CD4-positive, CD25-positive, alpha-beta regulatory T cell (primary cell): ENCODE measurements at places on chromosomes 5 and 9. TPM values are rescaled to one million over a fixed set of nuclear protein-coding genes. Genes with fewer than 3 reads are reported as not detected.

Gene SH2D3C
- 39.3 TPM for total RNA-seq

Gene GGTA1
- 0.69 TPM for total RNA-seq

Gene FOXD4L4
- not detected for total RNA-seq

Gene RETREG1
- total RNA-seq: 31.0 TPM

Gene PLAC8L1
- total RNA-seq: 0.67 TPM

Gene ACTBL2
- not detected for total RNA-seq

Gene POLR1E
- 26.9 TPM for total RNA-seq

Gene GABRB2
- total RNA-seq: not detected

Gene SLC6A7
- total RNA-seq: not detected

Gene INSL6
- total RNA-seq: not detected

Gene ADAMTS2
- total RNA-seq: not detected

Gene HAVCR2
- total RNA-seq: 5.0 TPM

Gene ANKRD33B
- total RNA-seq: 6.6 TPM

DNA sequence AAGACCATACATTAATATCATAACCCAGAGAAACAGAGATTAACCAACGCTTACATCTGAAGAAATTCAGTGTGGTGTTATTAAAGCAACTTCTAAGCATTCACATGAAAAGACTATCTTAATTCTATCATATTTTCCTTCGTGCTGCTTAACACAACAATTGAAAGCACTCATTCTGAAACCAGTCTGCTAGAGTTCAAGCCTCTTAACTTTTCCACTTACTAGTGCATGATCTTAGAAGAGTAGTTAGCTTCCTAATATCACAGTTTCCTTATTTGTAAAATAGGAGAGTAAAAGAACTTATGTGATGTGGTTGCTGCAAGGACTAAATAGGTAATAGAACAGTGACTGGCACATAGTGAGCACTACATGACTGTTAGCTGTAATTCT is 379.3 kb downstream of the TRIM36 start:
- DNase-seq: no peak
- H3K4me1 ChIP-seq: no peaks in the 10 kb centered on the region
- no peak overlapping the region for H3K27ac ChIP-seq

DNA sequence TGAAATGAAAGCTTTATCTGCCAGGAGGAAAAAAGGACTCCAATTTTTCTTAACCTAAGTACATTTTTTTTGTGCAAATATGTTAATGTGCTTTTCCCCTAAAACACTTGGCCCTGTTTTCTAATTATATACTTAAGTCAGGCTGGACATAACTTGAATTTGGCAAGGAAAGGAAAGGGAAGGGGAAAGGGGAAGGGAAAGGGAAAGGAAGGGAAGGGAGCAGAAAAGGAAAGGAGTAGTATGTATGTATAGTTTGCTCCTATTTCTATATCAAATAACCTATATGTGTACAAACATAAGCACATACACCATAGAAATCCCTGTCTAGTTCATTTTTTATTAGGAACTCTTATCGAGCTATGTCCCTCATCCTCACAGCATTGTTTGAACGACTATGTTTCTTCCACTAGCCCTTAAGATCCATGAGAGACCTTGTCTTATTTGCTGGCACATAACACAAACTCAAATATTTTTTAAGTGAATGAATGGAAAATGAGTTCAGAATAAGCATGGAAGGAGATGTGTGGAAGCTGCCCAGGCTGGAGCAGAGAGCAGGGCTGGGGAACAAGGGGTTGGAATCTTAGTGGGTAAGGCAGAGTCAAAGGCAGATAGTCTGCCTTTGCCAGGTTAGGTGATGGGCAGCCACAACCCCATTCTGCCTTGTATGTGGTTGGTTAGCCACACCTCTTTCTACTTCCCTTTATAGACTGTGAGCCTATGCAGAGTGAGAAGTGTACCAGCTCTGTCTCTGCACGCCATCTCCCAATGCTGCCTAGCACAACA is 70.0 kb downstream of the KLHL3 start:
- H3K4me3 ChIP-seq: peak overlapping the region; percentile 40
- DNase-seq: peak; percentile 52
- peaks cover 2% of the 10 kb centered on the region for H3K36me3 ChIP-seq
- H3K4me1 ChIP-seq: peaks cover 13% of the 10 kb centered on the region
- H3K27ac ChIP-seq: peak overlapping the region; percentile 38

GRCh38 chr5:128097781-128098180 is 14.2 kb downstream of the SLC12A2 start:
- no peak overlapping the region for H3K4me3 ChIP-seq
- H3K27ac ChIP-seq: no peak overlapping the region
- no peak for DNase-seq
- peaks cover 7% of the 10 kb centered on the region for H3K36me3 ChIP-seq
- H3K4me1 ChIP-seq: no peaks in the 10 kb centered on the region
- H3K27me3 ChIP-seq: no peaks in the 10 kb centered on the region

DNA sequence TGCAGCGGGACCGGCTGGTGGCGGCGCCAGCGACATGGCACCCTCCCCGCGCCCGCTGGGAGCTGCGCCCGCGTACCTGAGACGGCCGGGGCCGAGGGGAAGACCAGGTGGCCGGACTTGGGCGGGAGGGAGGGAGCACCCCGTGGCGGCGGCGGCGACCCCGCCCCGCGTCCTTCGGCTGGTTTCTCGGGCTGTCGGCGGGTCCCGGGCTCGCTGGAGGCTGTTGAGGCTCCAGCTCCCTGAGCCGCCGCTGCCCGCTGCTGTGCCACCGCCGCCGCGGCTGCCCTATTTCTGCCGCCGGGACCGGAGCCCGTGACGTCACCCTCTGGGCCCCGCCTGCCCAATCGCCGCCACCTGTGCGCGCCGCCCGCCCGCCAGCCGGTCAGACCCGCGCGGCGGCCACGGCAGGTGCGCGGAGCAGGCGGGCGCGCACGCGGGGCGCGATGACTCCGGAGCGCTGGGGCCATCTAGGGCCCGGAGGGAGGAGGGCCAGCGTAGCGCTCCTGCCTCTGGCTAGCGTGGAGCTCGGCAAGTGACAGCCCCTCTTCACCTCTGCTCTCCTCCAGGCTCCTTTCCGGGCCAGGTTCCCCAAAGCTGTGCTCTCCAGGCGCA is at the start of gene FSTL4:
Gene FSTL4, minus strand, starts transcription at position 293 of the 612 bp plus-strand sequence.
- peaks cover 36% of the 10 kb centered on the region for H3K27me3 ChIP-seq
- H3K27ac ChIP-seq: no peak within 1 kb of the TSS
- no peaks in the 10 kb centered on the region for H3K36me3 ChIP-seq
- H3K4me3 ChIP-seq: no peak within 1 kb of the TSS

GRCh38 chr5:179455320-179455719 is 95.0 kb upstream of the RUFY1 start:
- no peak overlapping the region for H3K4me3 ChIP-seq
- no peak overlapping the region for H3K27ac ChIP-seq
- no peaks in the 10 kb centered on the region for H3K27me3 ChIP-seq
- H3K4me1 ChIP-seq: no peaks in the 10 kb centered on the region
- DNase-seq: no peak

- H3K4me1 ChIP-seq: no peaks in the 10 kb centered on the region
- no peak overlapping the region for H3K4me3 ChIP-seq
- no peak for DNase-seq
- no peaks in the 10 kb centered on the region for H3K36me3 ChIP-seq
These were observed 522.3 kb downstream of the MAT2B start for GRCh38 chr5:164027738-164028137.

- DNase-seq: no peak
- H3K4me1 ChIP-seq: no peaks in the 10 kb centered on the region
- no peak overlapping the region for H3K27ac ChIP-seq
- no peak overlapping the region for H3K4me3 ChIP-seq
These were observed 11.9 kb upstream of the SMC2 start for GRCh38 chr9:104082168-104082567.

DNA sequence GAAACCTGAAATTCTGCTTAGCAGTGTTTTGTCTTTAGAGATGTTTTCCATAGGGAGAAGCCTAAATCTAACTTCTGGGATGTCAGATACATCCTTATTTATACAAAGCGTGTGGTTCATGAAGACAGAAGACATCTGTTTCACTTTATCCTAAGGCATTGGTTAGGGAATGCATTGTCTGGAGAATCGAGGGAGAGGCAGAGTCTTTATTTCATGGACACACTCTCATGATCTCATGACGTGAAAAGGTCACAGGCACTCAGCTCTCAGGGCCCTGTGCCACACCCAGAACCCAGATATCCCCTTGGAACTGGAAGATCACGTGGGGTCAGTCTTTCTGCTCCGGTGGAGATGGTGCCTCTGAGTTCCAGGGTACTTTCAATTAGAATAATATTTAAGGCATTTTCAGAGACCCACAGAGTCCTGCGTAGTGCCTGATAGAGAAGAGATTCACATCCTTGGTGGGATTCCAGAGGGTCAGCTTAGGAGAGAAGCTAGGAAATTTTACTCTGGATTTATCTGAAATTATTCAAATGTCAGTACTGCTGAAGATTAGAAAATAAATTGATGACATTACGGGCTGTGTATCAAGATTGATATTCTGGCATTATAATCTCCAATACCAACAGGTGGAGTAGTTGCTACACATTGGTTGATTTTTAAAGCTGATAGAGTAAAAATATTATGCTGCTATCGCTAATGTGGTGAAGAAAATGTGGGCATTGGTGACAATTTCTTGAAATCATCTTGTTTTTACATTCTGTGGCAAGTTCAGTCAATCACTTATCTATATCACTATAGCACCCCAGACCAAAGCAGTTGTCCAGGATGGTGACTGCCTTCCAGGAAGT is 378.3 kb downstream of the MTRR start:
- no peak for DNase-seq
- no peaks in the 10 kb centered on the region for H3K36me3 ChIP-seq
- H3K27me3 ChIP-seq: no peaks in the 10 kb centered on the region

DNA sequence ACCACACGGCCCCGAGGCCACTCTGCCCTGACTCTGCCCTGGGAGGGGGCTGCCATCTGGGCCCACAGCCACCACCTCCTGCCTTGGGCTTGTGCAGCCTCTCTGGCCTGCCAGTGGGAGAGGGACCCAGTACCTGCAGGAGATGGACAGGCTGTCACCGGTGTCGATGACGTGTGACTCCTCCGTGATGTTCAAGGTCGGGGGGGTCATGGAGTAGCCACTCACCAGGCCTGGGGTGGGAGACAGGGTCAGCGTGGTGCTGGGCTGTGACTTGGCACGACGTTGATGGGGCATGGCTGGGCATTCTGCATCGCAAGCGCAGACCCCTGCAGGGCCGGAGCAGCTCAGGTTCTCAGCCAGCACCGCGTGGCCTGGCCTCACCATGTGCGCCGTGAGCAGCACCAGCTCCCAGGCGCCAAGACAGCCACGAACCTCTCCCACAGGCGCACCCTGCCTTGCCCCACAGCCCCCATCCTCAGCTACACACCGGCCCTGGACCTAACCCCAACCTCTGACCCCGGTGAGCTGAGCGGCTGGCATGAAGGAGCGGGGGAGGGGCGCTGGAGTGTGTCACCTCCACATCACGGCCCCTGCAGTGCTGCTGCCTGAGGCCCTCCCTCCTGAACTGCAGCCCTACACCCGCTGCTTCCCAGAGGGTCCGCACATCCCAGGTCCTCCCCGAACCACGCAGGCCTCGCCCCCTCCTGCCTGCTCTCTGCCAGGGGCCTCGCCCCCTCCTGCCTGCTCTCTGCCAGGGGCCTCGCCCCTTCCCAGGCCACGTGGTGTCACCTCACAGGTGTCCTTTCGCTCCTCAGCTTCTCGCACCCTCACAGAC is 17.6 kb downstream of the FLT4 start:
- DNase-seq: no peak
- H3K4me1 ChIP-seq: no peaks in the 10 kb centered on the region
- no peaks in the 10 kb centered on the region for H3K36me3 ChIP-seq
- H3K4me3 ChIP-seq: no peak overlapping the region
- no peak overlapping the region for H3K27ac ChIP-seq
- no peaks in the 10 kb centered on the region for H3K27me3 ChIP-seq

- H3K4me1 ChIP-seq: peaks cover 13% of the 10 kb centered on the region
- no peaks in the 10 kb centered on the region for H3K27me3 ChIP-seq
- no peak overlapping the region for H3K27ac ChIP-seq
- no peak for DNase-seq
These were observed 36.0 kb upstream of the CLPTM1L start for GRCh38 chr5:1380910-1381309.

DNA sequence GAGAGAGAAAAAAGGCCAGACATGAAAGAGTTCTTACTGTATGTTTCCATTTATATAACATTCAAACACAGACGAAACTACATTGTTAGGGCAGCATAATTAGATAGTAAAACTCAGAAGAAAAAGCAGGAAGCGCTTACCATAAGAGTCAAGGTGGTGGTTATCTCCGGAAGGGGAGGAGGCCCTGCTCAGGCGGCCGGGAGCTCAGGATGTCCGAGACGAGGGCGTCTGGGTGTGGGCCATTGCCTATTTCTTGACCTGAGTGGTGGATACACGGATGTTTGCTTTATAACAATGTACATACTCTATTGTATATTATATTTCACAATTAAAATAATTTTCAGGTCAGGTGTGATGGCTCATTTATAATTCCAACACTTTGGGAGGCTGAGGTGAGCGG is 80.9 kb upstream of the COL5A1 start:
- DNase-seq: no peak
- no peaks in the 10 kb centered on the region for H3K36me3 ChIP-seq
- no peak overlapping the region for H3K4me3 ChIP-seq
- no peaks in the 10 kb centered on the region for H3K27me3 ChIP-seq

- DNase-seq: no peak
- H3K27ac ChIP-seq: no peak overlapping the region
- H3K4me1 ChIP-seq: peaks cover 16% of the 10 kb centered on the region
These were observed 108.9 kb upstream of the SPRY4 start for GRCh38 chr5:142433526-142434321.

- DNase-seq: no peak
- H3K27ac ChIP-seq: no peak overlapping the region
- H3K4me3 ChIP-seq: peak overlapping the region; percentile 86
- H3K27me3 ChIP-seq: no peaks in the 10 kb centered on the region
- H3K36me3 ChIP-seq: peaks cover 12% of the 10 kb centered on the region
These were observed 6.9 kb downstream of the RAB14 start for GRCh38 chr9:121194730-121195129.

GRCh38 chr9:97283768-97284167 is 23.7 kb upstream of the CCDC180 start:
- no peak overlapping the region for H3K27ac ChIP-seq
- no peaks in the 10 kb centered on the region for H3K4me1 ChIP-seq
- no peaks in the 10 kb centered on the region for H3K27me3 ChIP-seq
- H3K4me3 ChIP-seq: no peak overlapping the region

DNA sequence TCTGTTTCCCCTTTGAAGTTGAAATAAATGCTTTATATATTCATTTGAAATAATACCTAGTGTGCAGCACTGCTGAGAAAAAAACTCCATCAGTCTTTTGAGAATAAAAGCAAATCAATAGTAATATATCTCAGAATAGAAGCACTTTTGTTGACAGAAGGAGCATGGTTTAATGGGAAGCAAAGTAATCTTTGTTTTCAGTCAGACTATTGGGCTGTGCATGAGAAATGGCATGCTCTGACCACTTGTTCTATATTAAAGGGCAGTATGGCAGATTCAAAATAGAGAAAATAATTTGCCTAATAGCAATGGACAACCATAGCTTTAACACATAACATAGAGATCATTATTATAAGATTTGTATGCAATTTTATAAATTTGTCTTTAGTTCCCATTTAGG is 12.4 kb downstream of the CDH10 start:
- no peaks in the 10 kb centered on the region for H3K4me1 ChIP-seq
- no peaks in the 10 kb centered on the region for H3K27me3 ChIP-seq
- no peak overlapping the region for H3K27ac ChIP-seq
- no peaks in the 10 kb centered on the region for H3K36me3 ChIP-seq
- DNase-seq: no peak
- H3K4me3 ChIP-seq: no peak overlapping the region

- DNase-seq: no peak
- no peaks in the 10 kb centered on the region for H3K27me3 ChIP-seq
- no peak overlapping the region for H3K27ac ChIP-seq
- H3K4me1 ChIP-seq: no peaks in the 10 kb centered on the region
- no peak overlapping the region for H3K4me3 ChIP-seq
These were observed 114.4 kb downstream of the SLC28A3 start for GRCh38 chr9:84226126-84226525.
